Stimulated activated CD4-positive, alpha-beta T cell treated with anti-CD3 and anti-CD28 coated beads, Interleukin-15, amount 100 ng/mL, for 1 hour (primary cell): ENCODE measurements at places on chromosomes 4 and X.

GRCh38 chrX:18272222-18272621 lies 51.5 kb upstream of the BEND2 start:
- no peak for DNase-seq

DNA sequence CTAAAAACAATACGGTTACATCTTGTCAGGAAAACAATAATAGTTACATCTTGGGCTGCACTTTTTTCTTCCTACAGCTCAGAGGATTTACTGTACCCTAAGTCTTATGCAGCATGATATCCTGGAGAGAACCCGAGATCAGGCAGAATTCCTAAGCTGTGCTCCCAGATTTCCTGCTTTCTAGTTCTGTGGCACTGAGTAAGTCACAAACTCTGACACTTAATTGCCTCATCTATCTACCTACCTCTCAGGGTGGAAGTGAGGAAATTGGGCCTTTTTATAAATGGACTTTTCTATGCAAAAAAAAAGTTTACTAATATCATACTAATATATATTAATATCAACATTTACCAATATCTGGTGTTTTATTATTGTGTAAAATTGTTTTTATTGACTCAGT lies 438.5 kb downstream of the INPP4B start:
- no peak for DNase-seq

DNA sequence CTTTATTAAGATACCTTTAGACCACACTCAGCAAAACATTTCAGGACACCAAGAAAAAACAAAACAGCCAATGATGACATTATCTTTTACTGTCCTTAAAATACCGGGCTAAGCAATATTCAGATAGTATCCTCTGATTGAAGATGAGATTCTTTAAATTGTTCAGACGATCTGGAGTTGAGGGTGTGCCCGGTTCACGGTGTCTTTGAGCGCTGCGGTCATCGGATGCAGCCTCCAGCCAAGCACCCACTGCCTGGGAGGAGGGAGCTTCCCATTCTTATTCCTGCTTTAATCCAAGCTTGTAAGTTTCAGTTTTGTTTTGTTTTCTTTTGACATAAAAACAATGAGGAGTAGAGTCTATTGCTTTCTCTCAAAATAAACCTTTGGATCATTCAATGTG lies 14.1 kb downstream of the FAM149A start:
- no peak for DNase-seq

- no peak for DNase-seq
These were observed 39.3 kb downstream of the ING2 start for GRCh38 chr4:183544109-183544508.

- no peak for DNase-seq
These were observed 901.0 kb downstream of the FAT4 start for GRCh38 chr4:126215759-126216158.

DNA sequence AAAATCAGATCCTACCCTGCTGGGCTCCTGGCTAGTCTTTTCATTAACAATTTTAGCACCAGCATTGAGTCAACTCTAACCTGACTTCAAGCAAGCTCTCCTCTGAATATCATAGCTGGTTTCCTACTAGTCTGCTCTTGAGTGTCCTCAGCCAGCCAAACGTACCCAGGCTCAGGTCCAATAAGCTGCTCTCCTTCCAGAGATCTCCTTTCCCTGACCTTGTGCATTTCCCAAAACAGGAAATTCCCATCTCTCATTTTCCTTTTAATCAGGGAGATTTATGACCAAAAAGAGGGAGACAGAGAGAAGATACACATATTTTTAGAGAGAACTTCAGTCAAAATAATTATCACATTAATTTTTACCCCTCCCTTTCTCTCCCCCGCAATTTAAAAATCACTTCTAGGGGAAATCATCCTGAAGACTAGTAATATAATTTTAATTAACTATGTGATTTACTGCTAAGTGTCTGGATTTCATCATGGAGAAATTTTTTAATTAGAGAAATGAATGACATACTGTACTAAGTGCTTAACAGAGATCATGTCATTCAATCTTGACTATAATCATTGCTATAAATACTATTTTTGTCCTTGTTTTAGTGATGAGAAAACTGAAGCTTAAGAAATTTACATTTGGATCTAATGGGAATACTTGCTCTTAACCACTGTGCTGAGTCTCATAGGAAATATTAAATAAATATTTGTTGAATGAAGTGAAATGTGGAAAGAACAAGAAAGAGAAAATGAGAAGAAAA lies 421.7 kb upstream of the INTU start:
- no peak for DNase-seq

- no peak for DNase-seq
These were observed 50.9 kb upstream of the PRDX4 start for GRCh38 chrX:23616361-23616760.

DNA sequence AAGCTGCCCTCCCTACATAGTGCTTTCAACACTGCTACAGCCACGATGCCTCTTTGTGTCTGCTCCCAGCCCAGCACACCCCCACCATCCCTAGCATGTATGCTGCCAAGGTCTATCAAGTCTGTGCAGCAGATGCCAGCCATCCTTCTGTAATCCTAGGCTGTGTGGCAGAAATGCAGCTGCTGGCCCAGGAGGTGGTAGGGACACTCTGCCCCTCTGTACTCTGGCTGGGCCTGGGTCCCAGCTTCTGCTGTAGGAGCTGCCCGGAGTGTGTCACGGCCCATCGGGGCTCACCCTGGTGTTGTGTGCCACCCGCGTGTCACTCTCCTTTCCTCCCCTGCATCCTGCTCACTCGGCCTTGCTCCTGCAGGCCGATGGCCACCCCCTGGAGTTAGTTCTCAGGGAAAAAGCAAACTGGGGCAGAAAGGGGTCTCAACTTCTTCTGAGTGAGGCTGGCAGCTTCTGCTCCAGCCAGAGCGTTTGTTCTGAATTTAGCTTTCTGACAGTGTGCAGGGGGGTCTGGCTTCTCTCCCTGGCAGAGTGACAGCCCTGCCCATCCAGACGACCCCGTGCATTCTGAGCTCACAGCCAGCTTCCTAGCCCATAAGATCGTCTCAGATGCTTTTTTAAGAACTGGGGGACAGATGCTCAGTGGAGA lies 22.7 kb downstream of the PSAPL1 start:
- no peak for DNase-seq

GRCh38 chr4:78599931-78600375 lies 48.4 kb downstream of the ANXA3 start:
- no peak for DNase-seq

GRCh38 chr4:121655320-121656268 lies 41.2 kb downstream of the ANXA5 start:
- no peak for DNase-seq

GRCh38 chr4:23033796-23034195 lies 341.1 kb downstream of the GBA3 start:
- no peak for DNase-seq

GRCh38 chr4:100984901-100985300 lies 362.4 kb downstream of the PPP3CA start:
- no peak for DNase-seq

GRCh38 chrX:37578045-37578444 lies 6.6 kb downstream of the LANCL3 start:
- no peak for DNase-seq

GRCh38 chr4:130689181-130689580 lies 1593.2 kb downstream of the C4orf33 start:
- DNase-seq, result no peak

DNA sequence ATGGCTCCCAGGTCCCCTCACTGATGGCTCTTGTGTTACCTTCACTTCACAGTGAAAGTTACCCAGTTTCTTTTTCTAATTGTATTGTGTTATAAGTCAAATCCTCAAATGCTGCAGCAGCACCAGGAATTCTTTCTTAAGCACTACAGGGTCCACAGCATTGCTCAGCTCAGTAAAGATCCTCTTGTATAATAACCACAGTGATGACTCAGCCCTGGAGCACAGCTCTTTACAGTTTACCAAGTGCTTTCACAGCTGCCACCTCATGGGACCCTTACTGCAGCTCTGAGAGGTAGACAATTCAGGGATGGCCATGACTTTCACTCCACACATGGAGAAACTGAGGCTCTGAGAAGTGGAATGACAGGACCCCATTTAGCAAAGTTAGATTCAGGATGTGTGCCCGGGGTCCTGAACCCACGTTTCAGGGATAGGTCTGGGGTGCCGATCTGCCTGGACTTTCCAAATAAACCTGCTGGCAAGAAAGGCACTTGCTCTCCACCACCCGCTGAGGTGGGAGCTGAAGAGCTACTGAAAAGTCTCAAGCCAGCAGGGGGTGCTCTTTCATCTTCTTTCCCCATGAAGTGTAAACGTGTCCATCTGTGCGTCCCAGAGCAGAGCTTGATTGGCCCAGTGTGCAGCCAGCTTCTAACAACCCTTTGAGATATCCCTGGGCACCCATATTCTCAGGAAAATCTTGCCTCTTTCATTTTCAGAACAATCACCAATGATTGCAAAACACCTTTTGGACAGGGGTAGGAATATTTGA lies 35.7 kb upstream of the GABRQ start:
- no peak for DNase-seq

DNA sequence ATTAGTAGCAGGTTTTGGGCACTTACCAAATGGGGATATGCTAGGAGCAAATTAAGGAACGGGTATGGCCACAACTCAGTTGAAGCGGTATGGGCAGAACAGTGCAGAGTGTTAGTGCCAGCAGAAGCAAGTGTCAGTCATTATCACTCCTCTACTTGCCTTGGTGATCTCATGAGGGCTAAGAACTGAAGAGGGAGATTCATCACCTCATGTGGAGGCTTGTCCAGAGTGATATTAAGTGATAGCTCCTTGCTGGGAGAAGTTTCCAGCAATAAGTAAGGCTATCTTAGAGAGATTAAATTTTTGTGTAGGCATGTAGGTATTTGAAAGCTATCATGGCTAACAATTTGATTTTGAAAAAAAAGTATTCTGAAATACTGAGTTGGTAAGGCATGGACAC lies 615.4 kb upstream of the SMIM31 start:
- DNase-seq, result no peak

GRCh38 chr4:173073939-173074500 lies 94.6 kb upstream of the GALNT7 start:
- DNase-seq, result no peak

- no peak for DNase-seq
These were observed 1609.2 kb downstream of the STIM2 start for GRCh38 chr4:28469886-28470285.

DNA sequence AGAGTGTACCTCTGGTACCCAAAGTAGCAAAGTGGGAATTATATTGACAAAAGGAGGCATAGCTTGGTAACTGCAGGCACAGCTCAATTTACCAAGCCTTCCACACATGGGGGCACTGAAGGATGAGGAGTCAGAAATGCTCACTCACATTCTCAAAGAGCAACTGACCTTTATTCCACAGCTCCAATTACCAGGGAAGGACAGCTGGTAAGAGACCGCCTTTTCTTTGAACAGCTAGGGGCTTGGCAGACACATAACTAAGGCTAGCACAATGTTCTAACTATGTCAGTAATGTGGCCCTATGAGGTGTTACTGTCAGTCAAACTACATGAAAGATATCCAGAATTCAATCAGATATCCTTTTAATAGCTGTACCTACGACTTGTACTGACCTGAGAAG lies 20.5 kb upstream of the STS start:
- no peak for DNase-seq

GRCh38 chrX:131812847-131813825 lies 210.0 kb upstream of the STK26 start:
- DNase-seq, result peak; percentile 54

DNA sequence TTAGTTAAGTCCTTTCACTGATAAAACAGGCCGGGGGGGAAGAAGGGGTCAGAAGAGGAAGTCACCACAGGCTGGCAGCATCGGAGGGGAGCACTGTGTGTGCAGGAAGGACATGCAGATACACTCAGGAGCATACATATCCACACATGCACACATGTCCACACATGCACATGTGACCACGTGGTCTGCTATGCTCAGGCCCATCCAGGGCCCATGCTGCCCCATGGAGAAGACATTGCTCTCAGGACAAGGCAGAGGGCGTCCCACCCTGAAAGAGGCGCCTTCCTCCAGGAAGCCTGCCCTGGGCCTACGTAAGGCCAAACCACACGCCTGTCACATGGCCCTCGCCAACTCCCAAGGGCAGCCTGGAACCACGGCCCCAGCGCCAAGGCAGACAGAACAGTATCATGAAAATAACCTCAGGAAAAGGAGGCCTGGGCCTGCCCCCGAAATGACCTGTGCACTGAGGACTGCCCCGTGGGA lies 15.8 kb downstream of the WDR1 start:
- DNase-seq, result no peak

GRCh38 chr4:73021634-73022033 lies 47.9 kb downstream of the COX18 start:
- no peak for DNase-seq

GRCh38 chr4:107799669-107800450 lies 24.9 kb upstream of the SGMS2 start:
- no peak for DNase-seq

- DNase-seq, result no peak
These were observed 358.7 kb upstream of the NR3C2 start for GRCh38 chr4:148800940-148801339.

GRCh38 chrX:12946838-12947544 lies 27.9 kb upstream of the TMSB4X start:
- peak; percentile 44 for DNase-seq

GRCh38 chr4:113223001-113223400 lies 173.5 kb downstream of the ANK2 start:
- DNase-seq, result no peak

GRCh38 chrX:107629540-107629909 lies 1.2 kb downstream of the PRPS1 start:
- DNase-seq, result no peak

GRCh38 chrX:75230296-75230695 lies 43.6 kb upstream of the UPRT start:
- DNase-seq, result no peak

- DNase-seq, result no peak
These were observed 511 bp downstream of the GABRB1 start for GRCh38 chr4:47031751-47032404.

DNA sequence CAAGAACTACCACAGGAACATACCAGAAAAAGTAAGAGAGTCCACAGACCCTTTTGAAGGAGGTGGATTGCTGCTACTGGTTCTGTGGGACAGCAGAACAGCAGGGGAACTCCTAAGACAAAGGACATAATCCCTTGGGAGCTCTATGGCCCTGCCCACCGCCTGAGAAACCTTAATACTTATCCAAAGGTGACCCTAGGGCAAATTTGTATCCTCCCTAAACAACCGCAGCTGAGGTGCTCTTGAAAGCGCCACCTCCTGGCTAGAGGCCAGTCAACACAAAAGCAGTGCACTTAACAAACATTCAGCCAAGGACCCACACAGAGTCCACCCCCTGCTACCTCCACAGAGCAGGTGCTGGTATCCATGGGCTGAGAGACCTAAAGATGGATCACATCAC lies 136.8 kb downstream of the ADAM29 start:
- DNase-seq, result no peak

DNA sequence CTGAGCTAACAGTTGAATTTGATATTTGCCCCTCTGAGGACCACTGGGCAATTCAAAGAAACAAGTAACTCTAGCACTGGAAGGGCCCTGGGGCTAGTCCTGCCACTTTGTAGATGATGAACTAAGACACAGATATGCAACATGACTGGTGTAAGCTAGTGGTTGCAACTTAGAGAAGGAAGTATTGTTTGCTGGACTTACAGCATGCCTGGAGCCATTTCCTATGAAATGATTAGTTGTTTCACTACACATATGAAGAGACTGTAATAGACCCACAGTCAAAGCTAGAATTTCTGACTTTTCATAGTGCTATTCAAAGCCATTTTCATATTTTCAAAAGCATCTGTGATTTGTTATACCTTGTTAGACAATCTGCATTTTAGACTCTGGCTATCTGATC lies 96.2 kb downstream of the TSPAN7 start:
- DNase-seq, result no peak

- no peak for DNase-seq
These were observed 139.8 kb upstream of the KIT start for GRCh38 chr4:54517781-54518444.
